ENCODE measurements at places on chromosomes 13 and 19.

DNA sequence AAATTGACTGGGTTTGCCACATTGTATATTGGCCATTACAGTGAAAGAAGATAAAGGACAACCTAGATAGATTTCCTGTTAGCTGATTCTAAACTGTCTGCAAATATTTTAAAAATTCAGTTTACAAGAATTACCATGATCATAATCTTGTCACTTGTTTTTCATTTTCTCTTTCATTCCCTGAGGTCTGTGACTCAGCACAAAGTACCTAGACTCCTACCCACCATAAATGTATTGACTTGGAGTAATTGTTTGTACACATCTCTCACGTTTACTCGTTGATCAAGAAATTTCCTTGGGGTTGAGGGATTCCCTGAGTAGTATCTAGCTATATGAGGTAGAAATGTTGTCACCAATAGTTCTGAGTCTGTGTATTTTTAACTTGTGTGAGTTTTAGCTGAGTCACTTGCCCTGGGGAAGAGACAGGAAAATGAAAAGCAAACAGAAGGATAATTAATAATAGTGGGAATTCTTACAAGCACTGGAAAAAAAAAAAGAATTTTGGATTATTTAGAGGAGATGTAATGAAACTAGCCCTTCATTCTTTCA is 299.2 kb upstream of the DACH1 start:
- DNase-seq: no peak

DNA sequence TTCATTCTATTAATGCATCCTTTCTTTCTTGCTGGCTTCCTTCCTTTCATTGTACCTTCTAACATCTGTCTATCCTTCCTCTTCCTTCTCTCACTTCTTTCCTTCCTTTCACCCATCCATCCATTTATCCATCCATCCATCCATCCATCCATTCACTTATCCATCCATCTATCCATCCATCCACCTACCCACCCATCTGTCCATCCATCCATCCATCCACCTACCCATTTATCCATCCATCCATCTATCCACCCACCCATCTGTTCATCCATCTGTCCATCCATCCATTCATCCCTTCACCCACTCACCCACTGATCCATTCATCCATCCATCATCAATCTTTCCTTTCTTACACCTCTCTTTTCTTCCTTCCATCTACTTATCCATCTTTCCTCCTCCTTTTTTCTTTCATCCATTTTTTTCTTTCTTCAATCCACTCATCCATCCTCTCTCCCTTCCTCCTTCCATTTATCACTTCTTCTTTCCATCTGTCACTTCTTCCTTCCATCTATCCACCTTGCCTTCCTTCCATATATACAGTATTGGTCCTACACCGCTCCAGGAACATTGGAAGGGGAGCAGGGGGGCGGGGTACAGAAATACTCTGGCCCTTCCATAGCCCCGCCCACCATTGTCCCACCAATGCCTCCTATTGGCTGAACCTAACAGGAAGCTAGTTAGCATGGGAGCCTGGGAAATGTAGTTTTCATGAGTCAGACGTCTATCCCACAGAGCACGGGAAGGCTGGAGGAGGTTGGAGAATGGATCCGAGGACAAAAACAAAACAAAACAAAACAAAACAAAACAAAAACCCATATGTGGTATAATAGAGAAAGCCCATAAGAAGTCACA is 45.9 kb downstream of the MBD3L1 start:
- DNase-seq: no peak

GRCh38 chr13:38430796-38431195 is 81.1 kb downstream of the UFM1 start:
- DNase-seq: no peak

- DNase-seq: no peak
Observed at GRCh38 chr13:104693126-104693525, 1626.9 kb upstream of the SLC10A2 start.

- no peak for DNase-seq
Observed at GRCh38 chr13:80082396-80083080, 258.4 kb downstream of the SPRY2 start.

GRCh38 chr19:47370045-47370611 is 21.0 kb downstream of the DHX34 start:
- DNase-seq: no peak

DNA sequence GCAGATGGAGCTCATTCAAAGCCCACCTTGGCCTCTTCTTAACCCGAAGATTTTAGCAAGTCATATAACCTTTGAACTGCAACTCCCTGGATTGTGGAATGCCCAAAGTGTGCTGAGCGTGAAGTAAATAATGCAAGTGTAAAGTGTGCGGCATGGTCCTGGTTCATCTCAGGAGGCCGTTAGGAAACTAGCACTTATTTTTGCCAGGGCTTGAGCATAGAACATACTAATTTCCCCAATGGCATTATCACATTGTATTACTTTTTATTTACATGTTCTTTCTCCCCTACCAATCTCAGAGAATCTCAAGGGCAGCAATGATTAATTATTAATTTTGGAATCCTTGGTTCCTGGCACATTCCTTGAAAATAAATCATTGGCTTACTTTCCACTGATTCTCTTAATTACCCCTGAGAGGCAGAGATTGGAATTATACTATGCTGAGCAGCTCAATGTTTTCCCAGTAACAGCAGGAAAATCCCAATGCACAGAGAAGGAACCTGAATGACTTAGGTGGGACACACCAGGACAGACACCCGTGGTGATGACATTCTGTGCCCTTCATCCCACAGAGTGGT is 128.8 kb upstream of the GJB6 start:
- DNase-seq: no peak

DNA sequence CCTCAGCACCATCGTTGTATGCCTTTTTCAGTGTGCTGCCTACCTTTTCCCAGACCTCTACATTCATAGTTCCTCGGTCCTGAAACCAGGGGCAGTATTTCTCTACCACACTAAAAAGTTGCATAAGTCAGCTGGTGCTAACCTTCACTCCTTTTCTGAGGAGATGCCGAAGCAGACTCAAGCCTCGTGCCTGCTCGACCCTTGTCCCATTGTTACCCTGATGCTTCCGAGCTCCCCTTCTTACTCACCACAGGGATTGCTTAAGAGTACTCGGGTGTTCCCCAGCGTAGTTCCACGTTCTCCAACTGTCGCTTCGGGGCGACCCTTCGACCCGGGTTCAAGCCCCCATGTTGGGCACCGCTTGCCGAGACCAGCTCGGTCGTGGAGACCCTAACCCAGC is 19.0 kb upstream of the IL17D start:
- no peak for DNase-seq

DNA sequence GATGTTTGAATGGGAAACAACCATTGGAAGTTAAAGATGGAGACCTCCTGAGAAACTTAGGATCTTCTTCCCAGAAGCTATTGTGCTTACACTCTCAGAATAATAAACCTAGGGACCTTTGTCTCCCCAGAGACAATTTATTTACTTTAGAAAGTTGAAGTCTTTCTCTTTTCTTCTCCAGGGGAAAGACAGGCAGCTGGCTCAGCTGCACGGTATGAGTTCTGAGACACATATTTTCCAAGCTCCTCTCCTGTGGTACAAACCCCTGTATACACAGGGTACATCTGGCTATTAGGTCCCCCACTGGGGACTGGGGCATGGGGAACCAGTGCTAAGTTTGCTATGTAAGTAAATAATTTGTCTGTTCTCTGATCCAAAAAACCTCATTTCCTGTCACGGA is 67.5 kb upstream of the POSTN start:
- DNase-seq: no peak
